Occipital lobe (tissue), 3 donors: ENCODE measurements at places on chromosomes 2 and 18.

DNA sequence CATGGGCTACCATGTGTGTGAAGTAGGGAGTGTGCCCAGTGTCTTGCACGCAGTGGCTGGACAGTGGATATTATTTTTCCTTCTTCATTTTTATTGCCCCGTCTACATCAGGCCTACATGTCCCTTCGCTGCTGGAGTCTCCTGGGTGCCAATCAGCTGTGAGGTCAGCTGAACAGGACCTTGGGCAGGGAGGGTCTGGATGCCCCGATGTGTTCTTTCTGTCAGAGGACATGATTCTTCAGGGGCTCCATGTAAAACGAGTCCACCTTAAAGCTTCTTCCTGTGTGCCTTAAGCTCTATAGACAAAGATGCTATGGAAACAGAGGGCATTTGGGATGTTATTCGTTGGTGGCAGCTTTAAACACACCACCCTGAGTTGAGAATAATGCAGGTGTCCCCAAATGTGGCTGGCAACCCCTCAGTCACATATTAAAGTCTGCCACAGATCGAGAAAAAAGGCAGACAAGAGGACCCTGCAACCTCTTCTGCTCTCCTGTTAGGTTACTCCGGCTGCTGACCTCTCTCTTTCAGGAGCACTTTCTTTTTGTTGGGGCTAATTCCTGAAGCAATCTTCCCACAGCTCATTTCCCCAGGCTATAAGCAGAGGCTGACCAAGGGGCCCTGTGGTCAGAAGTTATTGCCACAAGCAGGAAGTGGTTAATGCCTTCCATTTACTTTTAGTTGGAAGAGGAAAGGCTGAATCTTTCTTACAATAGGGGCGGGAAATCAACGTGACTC, 20.0 kb downstream of the GREB1 start:
- DNase-seq = no peak

GRCh38 chr2:170577356-170577755, 137.8 kb upstream of the SP5 start:
- DNase-seq = no peak

DNA sequence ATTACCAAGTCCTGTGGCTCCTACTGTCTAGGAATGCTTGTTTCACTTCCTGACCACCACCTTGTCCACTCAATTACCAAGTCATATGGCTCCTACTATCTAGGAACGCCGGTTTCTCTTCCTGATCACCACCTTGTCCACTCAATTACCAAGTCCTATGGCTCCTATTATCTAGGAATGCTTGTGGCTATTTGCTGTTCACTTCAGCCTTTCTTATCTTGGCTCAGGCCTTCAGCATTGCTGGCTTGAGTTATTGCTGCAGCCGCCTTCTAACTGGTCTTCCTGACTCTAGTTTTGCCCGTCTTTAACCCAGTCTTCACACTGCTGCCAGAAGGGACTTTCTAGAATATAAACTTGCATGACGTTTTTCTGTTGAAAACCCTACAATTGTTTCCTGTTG, 82.5 kb upstream of the GAREM1 start:
- DNase-seq = no peak

DNA sequence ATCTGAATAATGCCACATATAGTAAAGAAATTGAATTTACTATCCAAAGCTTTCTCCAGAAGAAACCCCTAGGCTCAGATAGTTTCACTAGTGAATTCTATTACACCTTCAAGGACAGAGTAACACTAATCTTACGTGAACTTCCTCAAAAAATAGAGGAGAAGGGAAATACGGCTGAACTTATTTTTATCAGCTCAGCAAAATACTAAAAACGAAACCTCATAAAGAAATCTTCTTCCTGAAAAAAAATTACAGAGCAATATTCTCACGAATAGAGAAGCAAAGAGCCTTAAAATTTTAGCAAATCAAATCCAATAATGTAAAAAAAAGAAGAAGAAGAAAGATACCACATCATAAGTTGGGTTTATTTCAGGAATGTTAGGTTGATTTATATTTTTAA, 14.7 kb downstream of the CAPN13 start:
- DNase-seq = no peak

- no peak for DNase-seq
These were observed 599.3 kb downstream of the ARHGAP15 start for GRCh38 chr2:143728498-143728897.
